ENCODE measurements at places on chromosomes 7 and 10.
A peak's percentile ranks its signal among the peaks of the same experiment; 100 is the strongest.

- no peak for DNase-seq
Measured at GRCh38 chr10:60573336-60573735, 183.7 kb upstream of the ANK3 start.

DNA sequence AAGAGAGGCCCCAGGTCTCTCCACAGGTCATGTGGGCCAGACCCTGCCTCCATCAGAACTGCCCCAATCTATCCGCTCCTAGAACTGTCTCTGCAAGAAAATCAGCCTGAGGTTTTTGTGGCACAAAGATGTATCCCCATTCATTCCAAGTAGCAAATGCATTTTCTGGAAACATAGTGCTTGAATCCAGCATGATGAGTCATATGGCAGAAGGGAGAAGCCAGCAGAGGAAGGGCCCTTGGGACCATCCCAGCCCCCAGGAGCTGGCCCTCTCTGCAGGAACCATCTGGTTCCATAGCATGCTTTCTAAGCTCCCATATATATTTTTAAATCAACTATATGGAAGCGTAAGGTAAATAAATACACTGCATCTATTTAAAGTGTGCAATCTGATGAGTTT lies 563.2 kb downstream of the GALNT17 start:
- DNase-seq: no peak

DNA sequence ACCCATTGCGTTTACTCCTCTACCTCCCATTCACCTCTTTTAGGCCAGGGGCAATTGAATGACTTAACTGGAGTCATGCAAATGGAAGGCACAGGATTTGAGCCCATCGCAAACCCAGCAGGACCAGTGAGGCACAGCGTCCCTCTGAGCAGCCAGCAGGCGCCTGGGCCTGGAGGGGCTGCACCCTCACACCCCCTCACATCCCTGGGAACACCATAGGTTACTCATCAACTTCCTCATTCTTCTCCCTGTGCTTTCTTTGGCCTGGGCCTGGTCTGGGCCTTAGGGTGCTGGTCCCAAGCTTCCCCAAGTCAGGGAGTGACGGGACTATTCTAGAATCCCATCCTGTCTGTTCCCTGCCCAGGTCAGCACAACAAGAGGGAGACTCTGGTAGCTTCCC lies 169.4 kb upstream of the EEPD1 start:
- DNase-seq: peak; percentile 12

- no peak for DNase-seq
Measured at GRCh38 chr10:50918529-50918928, 33.1 kb upstream of the A1CF start.

DNA sequence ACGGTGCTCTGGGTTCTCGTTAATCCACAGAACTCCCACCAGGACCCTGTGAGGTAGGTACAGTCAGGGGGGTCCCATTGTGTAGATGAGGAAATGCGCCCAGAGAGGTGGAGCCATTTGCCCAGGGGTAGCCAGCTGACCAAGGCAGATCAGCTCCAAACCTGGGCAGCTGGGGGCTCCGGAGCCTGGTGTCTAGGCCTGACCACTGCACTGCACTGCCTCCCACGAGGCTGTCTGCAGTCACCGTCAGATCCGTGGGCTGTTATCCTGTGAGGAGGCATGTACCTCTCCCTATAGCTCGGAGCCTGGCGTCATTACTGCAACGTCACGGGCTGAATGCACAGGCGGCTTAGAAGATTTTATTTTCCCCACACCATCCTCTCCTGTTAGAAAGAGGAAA lies 411.8 kb upstream of the FOXK1 start:
- no peak for DNase-seq
